Liver (tissue), 10 donors: ENCODE measurements at places on chromosomes 12 and 14.

DNA sequence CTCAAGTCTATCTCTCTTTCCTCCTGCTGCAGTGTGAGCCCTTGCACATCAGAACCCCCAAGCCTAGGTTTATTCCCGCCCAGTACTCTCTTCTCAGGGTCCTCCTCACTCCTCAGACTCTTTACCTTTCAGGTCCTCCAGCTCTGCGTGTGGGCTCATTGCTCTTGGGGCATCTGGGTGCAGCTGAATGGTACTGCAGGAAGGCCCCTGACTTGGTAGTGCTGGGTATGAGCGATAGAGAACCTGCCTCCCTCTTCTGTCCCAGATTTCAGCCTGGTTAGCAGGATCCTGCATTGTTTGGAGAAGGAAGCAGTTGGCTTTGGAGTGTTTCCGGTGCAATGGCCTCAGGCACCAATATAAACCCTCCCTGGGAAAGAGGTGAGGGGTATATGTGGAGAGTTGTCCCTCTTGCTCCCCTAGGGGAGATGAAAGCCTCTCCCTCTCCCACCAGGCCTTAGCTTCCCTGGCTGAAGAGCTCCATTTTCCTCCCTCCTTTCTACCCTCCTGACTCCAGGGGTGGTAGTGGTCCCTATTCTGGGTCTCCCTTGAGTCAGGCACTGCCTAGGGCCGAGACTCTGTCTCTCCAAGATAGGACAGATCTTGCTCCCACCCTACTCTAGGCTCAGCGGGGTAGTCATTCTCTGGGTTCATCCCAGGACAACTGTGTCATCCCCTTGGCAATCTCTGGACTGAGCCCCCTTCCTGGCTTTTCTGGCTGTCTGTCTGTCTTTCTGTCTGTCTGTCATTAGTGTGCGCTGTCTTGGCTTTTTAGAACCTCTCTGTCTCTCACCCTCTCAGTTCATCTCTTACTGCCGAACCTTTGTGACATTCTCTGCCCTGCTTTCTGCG, 3.8 kb downstream of the LRP1 start:
- H3K4me1 ChIP-seq: peaks cover 32% of the 10 kb centered on the region
- H3K27me3 ChIP-seq: no peaks in the 10 kb centered on the region
- H3K36me3 ChIP-seq: no peaks in the 10 kb centered on the region
- DNase-seq: no peak
- H3K4me3 ChIP-seq: peak overlapping the region; percentile 24

DNA sequence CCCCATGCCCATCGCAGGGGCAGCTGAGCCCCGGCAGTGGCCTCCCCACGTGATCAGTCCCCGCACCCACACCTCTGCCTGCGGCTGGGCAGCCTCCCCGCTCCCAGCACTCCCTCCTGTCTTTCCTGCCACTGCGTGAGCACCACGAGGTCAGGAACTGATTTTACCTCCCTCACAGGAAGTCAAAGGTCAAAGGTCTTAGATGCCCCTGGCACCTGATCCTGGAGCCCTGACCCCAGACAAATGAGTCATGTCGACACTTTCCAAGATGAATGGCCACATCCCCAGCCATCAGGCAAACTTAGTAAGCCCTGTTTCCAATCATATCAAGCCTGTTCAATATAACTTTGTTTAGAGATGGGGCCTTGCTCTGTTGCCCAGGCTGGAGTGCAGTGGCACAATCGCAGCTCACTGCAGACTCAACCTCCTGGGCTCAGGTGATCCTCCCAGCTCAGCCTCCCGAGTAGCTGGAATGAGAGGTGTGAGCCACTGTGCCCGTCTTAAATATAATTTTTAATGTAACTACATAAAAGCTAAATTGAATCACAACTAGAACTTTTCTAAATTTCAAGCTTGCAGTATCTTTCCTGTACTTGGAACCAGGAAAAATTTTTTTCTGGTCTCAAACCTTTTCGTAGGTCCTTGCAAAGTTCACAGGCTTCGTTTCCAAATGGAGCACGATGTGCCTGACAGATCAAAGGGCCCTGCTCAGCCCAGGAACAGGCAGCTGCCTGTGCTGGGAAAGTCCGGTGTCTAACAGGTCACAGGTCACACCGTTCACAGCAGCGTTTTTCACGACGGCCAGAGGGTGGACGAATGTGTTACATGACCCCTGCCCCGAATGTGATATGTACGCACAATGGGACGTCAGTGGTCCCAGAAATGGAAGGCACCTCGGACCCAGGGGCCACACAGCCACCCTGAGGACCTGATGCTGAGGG, 1.9 kb downstream of the LRCOL1 start:
- H3K4me3 ChIP-seq: no peak overlapping the region
- H3K27me3 ChIP-seq: no peaks in the 10 kb centered on the region
- DNase-seq: no peak
- H3K36me3 ChIP-seq: no peaks in the 10 kb centered on the region
- peak overlapping the region; percentile 96 for H3K27ac ChIP-seq

DNA sequence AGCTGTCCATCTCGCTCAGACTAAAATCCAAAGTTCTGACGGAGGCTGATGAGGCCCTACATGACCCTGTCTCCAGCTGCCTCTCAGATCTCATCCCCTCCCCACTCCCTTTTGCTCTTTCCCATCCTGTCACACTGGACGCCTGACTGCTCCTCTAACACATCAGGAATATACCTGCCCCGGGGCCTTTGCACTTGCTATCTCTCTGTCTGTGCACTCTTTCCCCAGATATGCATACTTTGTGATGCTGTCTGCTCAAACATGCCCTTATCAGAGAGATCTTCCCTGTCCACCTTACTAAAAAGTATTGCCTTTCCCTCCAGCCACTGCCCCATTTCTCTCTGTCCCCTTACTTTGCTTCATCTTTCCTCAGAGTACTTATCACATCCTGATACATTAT, 238.8 kb downstream of the ANO2 start:
- H3K27me3 ChIP-seq: no peaks in the 10 kb centered on the region
- H3K4me1 ChIP-seq: no peaks in the 10 kb centered on the region
- H3K36me3 ChIP-seq: no peaks in the 10 kb centered on the region
- DNase-seq: peak; percentile 20
- H3K4me3 ChIP-seq: no peak overlapping the region

DNA sequence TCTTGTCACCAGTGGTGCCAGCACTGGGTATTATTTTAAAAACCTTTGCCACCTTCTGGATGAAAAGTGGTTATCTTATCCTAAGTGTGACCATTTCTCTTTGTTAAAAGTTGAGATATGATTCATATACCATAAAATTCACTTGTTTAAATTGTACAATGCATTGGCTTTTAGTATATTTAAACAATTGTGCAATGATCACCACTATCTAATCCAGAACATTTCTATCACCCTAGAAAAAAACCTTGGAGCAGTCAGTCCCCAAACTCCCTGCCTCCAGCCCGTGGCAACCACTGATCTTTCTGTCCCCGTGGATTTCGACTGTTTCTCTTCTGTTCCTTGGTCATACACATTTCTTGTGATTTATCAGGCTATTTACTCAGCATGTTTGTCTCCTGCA, 28.3 kb downstream of the SH2B3 start:
- DNase-seq: no peak
- no peak overlapping the region for H3K4me3 ChIP-seq
- H3K27ac ChIP-seq: peak overlapping the region; percentile 92
- no peaks in the 10 kb centered on the region for H3K36me3 ChIP-seq

DNA sequence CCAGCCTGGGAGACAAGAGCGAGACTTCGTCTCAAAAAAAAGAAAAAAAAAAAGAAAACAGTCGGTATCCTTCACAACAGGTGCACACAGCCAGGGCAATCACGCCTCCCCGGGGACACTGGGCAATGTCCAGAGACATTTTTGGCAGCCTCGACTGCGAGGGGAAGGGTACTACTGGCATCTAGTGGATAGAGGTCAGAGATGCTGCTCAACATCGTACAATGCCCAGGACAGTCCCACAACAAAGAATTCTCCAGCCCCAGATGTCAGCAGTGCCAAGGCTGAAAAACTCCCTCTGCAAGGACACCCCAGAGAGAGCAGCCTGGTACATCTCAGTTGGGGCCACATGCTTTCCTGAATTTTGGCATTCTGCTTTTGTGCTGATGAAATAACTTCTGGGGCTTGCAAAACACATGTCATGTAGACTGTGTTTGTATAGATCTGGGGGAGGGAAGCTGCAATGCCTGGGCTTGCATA, 21.5 kb downstream of the ALDH2 start:
- no peak overlapping the region for H3K4me3 ChIP-seq
- H3K4me1 ChIP-seq: peaks cover 63% of the 10 kb centered on the region
- DNase-seq: peak; percentile 53
- no peaks in the 10 kb centered on the region for H3K27me3 ChIP-seq

DNA sequence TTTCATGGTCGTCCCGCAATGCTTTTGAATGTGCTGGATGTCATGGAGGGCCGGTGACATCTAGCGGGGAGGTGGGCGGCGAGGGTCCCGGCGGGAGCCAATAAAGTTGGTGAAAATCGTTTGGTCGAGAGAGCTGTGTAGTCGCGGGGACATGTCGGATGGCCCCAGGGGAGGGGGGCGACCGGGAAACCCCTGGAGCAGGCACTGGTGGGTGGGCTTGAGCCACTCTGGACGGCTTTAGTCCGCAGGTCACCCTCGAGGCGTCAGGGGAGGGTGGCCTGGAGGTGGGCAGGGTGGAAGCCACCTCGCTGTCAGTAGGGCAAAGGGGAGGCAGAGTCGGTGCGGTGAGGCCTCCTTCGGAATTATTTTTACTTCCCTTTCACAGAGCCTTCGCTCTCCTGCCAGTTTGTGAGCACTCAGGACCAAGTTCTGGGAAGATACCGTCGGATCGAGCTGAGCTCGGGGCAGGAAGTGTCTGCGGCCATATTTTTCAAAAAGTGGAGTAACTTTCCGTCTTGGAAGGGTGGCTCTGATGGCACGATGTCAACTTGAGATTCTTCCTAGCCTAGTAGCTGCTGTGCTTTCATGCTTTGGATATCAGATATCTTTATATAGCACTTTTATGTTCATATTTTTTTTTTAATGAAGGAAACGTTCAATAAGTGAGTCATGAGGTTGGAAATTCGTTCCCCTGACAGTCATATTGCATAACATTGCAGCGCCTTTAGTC, 28.2 kb downstream of the WBP11 start:
- H3K27ac ChIP-seq: peak overlapping the region; percentile 80
- no peaks in the 10 kb centered on the region for H3K27me3 ChIP-seq
- no peaks in the 10 kb centered on the region for H3K4me1 ChIP-seq
- no peaks in the 10 kb centered on the region for H3K36me3 ChIP-seq
- peak; percentile 60 for DNase-seq

- peaks cover 9% of the 10 kb centered on the region for H3K4me1 ChIP-seq
- H3K27me3 ChIP-seq: no peaks in the 10 kb centered on the region
- peak; percentile 71 for DNase-seq
- no peaks in the 10 kb centered on the region for H3K36me3 ChIP-seq
Measured at GRCh38 chr12:116910645-116911451, at the start of gene FBXW8. Gene FBXW8, plus strand, starts transcription at chr12:116910950. Its CDS starts 88 bp downstream, at chr12:116911038.
